CD8-positive, alpha-beta memory T cell (primary cell): ENCODE measurements at places on chromosomes 13 and 19. TPM values are rescaled to one million over a fixed set of nuclear protein-coding genes. Genes with fewer than 3 reads are reported as not detected.

RDH8 gene
- not detected for polyA plus RNA-seq

BCL2L12 gene
- polyA plus RNA-seq = 18.9 TPM

ZNF578 gene
- polyA plus RNA-seq = 4.5 TPM

NPHS1 gene
- not detected for polyA plus RNA-seq

ZNF573 gene
- polyA plus RNA-seq = 14.2 TPM

KASH5 gene
- polyA plus RNA-seq = not detected

CDC16 gene
- polyA plus RNA-seq = 22.1 TPM

RNF113B gene
- polyA plus RNA-seq = not detected

GNA15 gene
- 0.59 TPM for polyA plus RNA-seq

KIR2DL4 gene
- 0.79 TPM for polyA plus RNA-seq

ZBTB7A gene
- polyA plus RNA-seq = 86.1 TPM

FGF22 gene
- not detected for polyA plus RNA-seq
